ENCODE measurements at places on chromosomes 6 and 20.

GRCh38 chr20:3996399-3996798 lies 19.0 kb downstream of the RNF24 start:
- no peak for DNase-seq

GRCh38 chr6:13094781-13095425 lies 233.4 kb downstream of the TBC1D7 start:
- no peak for DNase-seq

DNA sequence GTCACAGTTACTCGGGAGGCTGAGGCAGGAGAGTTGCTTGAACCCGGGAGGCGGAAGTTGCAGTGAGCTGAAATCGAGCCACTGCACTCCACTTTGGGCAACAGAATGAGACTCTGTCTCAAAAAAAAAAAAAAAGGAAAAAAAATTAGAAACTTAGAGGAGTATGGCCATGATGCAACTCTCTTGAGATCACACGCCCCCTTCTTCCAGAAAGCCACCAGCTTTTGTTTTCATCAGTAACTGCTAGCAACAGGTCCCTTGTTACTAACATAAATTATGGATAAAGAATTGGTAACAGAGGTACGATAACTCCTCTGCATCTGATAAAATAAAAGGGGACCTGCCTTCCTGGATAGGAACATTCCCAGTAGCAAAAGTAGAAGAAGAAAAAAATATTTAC lies 308.2 kb downstream of the CD83 start:
- DNase-seq, result no peak

DNA sequence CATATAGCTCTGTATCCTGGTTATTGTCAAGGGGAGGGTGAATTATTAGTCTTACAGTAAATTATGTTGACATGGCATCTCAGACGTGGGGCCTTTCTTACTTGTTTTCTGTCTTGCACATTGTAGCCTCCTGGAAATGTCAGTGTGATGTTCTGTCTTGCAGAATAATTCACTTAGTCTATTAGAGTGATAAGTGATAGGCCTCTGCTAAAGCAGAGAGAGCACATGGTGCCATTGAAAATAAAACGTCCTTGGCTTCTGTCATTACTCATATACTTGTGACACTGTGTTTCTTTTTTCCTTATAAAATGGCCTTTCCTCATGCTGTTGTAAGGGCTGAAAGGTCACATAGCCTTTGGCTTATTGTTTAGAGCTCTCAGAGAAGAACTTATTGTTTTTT lies 531.0 kb downstream of the EPM2A start:
- DNase-seq, result no peak

GRCh38 chr6:51266604-51267003 lies 447.9 kb downstream of the TFAP2B start:
- no peak for DNase-seq

DNA sequence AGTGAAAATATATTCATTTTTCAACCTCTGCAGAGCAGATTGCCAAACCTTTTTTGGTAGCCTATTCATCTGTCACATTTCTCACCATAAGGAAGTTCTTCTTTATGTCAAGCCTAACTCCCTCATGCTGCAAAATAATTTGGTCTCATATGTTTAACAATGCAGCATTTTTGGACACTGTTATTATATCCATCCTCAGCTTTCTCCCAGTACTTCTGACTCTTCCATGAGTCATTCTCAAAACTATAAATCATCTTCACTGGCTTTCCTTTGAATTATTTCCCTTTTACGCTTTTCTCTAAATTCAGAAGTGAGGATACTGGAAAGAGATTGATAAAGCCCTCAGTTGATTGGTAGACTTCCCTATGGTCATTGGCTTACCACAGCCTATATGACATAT lies 192.2 kb downstream of the TPBG start:
- DNase-seq, result no peak

- DNase-seq, result no peak
Observed at GRCh38 chr6:166830891-166831363, 125.4 kb downstream of the RNASET2 start.

- DNase-seq, result no peak
Observed at GRCh38 chr6:16414205-16414604, 175.8 kb downstream of the GMPR start.

DNA sequence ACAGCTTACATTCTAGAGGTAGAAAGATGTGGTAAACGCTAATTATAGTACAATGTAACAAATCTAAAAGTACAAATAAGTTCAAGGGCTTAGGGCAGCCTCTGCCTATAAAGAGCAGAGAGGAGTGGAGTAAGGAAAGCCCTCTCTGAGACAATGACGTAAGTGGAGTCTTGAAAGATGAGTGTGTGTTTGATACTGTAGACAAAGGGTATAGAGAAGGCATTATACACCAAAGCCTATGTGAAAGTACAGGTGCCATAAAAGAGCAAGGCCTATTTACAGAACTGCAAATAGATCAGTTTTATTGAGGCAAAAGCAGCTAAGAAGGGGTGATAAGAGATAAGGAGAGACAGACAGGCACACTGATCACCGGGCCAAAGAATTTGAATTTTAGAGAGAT lies 10.9 kb downstream of the GOPC start:
- no peak for DNase-seq

DNA sequence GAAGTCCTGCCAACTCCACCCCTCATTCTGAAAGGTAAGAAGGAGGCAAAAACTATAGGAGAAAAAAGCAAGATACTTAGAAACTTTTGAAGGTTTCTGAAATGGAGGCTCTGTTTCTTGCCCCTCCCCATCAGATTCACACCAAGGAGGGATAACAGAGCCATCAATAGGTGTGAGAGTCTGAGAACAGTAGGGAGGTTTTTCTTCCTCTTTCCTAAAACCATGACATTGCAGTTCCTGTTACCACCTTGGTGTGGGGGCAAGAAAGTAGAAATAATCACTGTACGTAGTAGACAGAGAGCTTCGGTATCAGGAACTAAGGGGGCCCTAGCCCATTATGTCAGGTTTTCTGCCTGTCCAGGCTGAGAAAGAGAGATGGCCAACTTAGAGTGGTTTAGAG lies 333.3 kb upstream of the SYNCRIP start:
- DNase-seq, result no peak

GRCh38 chr6:52871621-52872020 lies 31.0 kb upstream of the GSTA5 start:
- no peak for DNase-seq

DNA sequence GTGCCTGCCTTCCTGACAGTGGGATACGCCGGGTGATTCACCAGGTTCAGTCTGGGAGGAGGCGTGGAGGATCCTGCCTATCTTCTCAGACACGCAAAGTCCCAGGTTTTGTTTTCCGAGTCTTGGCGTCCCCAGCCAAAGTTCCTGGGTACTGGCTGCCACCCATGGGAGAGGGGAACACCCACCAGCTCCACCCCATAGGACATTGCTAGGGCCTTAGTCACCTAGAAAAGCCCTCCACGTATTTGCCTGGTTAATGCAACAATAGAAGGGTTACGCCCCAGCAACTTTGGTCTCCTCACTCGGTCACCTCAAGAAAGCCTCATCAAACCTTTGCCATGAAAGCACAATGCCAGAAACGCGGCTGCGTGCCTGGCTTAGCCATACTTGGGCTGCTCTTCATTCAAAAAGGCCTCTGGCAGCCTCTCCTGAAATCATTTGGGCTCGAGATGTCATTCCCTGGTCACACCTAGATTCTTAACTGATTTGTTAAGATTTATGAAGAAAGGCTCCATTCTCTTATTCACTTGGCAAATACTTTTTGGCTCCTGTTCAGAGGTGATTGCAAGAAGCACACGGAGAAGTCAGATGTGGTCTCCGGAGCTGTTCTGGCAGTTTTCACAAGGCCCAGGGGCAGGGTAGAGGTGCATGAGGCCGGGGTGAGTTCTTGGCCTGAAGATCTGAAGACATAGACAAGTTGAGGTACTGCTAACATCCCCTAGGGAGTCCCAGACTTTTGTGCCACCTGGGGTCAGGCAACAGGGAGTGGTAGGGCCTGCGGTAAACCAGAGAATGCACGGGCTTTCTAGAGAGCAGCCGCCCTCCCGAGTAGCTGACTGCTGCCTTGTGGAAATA lies 35.5 kb upstream of the ZNF133 start:
- DNase-seq, result no peak

DNA sequence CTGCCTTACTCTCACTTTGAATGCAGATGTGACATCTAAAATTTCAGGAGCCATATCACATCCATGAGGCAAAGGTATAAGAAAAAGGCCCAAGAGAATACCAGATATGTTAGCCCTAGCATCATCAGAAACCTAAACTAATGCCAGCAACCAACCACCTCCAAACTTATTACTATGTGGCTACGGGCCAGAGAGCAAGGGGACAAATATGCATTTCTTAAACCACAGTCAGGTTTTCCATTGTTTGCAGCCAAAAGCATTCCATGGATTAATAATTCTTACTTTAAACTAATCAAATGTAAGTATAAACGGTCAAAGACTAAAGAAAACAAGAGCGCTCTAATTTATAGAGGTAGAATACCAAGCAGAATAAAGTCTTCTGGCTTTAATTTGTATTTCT lies 84.7 kb downstream of the TASP1 start:
- DNase-seq, result no peak

DNA sequence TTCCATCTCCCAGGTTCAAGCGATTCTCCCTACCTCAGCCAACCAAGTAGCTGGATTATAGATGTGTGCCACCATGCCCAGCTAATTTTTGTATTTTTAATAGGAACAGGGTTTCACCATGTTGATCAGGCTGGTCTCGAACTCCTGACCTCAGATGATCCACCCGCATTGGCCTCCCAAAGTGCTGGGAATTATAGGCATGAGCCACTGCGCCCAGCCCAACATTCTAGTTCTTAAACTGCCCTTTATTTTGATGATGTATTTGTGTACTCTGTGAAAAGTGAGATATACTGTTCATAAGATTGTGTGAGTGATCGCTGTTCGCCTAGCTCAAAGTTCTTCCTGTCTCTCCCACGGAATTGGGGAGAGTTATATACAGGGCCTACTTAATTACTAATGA lies 93.1 kb downstream of the HFE start:
- no peak for DNase-seq

- DNase-seq, result no peak
Observed at GRCh38 chr6:105664931-105665330, 262.0 kb upstream of the PREP start.

- no peak for DNase-seq
Observed at GRCh38 chr6:57224769-57225515, 2.8 kb upstream of the RAB23 start.

DNA sequence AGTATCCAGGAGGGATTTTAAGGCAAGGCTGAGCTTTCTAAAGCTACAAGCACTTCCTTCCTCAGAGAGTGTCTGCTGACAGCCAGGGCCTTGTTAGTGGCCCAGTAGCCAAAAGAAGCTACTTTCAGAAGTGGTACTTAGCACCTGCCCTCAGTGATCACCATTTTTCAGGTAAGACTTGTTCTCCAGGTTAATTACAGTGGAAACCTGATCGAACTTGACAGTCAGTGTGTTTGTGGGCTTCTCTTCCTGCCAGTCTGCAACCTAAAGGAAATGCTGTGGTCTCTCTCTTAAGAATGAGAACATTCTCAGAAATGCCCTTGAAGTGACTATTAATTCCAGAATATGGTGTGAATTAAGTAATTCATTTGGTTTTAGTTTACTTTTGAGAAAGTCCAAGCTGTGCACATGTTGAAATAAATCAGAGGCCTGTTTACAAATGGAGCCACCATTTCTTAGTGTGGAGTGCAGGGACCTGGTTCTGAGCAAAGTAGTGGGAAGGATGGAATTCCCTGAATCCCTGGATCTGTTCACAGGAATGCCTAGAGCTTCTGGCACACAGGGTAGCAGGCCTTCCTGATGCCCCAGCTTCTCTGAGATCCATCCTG lies 185.3 kb upstream of the AGPAT4 start:
- no peak for DNase-seq

GRCh38 chr6:98590136-98590681 lies 244.2 kb upstream of the POU3F2 start:
- no peak for DNase-seq

GRCh38 chr6:56689114-56689513 lies 46.4 kb upstream of the DST start:
- DNase-seq, result no peak

GRCh38 chr20:35615667-35616464 lies at the start of gene SPAG4:
TSS of gene SPAG4 (plus strand) at chr20:35615829. CDS start at chr20:35616004, 175 bp downstream.
- DNase-seq, result peak; percentile 100

- no peak for DNase-seq
Observed at GRCh38 chr6:98824902-98825599, 9.3 kb upstream of the POU3F2 start.

GRCh38 chr20:53657279-53657678 lies 63.6 kb upstream of the ZNF217 start:
- no peak for DNase-seq

- DNase-seq, result no peak
Observed at GRCh38 chr20:35497780-35498189, 31.7 kb downstream of the C20orf173 start.

DNA sequence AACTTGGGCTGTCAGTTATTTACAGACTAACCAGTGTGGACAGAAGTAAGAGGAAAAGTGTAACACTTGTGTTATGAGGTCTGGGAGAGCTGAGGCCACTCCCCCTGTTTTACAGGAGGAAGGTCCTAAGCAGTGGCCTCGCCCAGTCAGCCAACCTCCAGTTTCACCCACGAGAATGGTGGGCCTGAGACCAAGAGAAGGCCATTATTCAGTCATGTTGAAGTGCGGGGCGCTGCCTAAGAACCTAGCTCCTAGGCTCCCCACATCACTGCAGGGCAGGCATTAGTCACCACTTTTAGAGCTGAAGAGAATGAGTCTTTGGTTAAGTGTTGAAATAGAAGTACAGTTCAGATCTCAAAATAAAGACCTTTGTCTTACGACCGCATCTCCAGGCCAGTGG lies 27.9 kb downstream of the CDYL start:
- DNase-seq, result no peak

GRCh38 chr20:36967636-36968035 lies 16.1 kb upstream of the SAMHD1 start:
- no peak for DNase-seq

GRCh38 chr20:57261457-57262251 lies 4.8 kb downstream of the BMP7 start:
- DNase-seq, result no peak

DNA sequence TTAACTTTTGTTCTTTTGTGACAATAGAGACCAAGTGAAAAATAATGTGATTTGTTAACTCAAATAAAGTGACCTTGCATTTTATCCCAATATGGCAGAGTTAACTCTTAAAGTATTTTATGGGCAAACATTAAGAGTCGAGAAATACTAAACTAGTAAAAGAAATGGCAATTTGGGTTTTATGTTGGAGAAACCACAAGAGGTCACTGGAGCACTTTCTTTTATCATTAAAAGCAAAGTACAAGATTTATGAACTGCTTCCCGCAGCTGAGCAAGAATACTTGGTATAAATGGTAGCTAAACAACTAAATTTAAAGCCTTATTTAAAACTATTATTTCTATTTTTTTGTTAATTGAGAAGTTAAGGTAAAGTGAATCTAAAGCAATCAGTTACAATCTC lies 33.5 kb upstream of the MCM9 start:
- DNase-seq, result no peak

DNA sequence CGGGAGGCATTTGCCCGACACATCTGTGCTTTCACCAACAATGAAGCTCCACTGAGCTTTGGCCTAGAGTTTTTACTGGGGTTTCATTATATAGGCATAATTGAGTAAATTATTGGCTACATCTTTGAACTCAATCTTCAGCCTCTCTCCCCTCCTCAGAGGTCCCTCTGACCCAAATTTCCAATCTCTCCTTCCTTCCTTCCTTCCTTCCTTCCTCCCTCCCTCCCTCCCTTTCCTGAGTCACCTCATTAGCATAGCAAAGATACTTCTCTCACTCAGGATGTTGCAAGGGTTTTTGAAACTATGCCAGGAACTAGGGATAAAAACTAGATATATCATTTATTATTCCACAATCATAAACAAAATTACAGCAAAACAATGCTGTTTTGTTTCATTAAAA lies 238.2 kb upstream of the PRND start:
- no peak for DNase-seq
